ENCODE measurements at places on chromosomes 1 and 21.

GRCh38 chr1:25695771-25696311, 79.2 kb downstream of the MAN1C1 start:
- no peak for DNase-seq

DNA sequence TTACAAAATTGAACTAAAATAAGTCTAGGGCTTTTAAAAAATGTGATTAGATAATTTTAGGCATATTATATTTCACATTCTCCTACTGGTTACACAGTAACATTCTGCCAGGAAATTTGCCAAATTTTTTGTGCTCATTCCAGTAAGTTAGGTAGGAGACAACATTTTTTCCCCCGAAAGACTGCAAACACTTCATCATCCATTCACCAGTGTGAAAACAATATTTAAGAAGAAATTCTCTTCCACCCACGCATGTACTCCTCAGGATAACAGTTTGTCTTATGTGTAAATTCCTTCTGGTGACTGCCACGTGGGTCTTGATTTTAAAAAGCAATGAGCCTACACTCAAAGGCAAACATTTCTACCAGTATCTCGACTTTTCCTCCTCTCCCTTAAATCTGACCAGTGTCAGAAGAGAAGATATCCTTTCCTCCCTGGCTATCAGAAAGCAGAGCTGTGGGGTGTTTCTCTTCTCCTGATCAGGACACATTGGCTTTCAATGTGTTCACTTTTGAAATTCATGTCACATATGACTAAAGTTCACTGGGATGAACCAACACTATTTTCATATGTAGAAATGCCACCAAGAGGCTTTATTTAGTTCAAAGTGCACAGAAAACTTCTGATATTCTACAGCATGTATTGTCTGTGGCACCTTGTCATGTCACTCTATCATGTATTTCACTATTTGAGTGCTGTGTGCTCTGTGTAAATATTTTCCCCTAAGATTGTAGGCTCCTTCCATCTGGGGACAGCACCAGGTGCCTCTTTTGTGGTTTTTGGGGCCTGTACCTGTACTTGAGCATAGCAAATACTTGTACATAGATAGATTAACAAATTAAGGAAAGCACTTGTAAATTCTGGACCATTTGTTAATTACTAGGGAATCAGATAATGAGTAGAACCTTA, 38.6 kb downstream of the LHX9 start:
- DNase-seq, result no peak

GRCh38 chr1:182015360-182015759, 46.2 kb downstream of the ZNF648 start:
- no peak for DNase-seq

DNA sequence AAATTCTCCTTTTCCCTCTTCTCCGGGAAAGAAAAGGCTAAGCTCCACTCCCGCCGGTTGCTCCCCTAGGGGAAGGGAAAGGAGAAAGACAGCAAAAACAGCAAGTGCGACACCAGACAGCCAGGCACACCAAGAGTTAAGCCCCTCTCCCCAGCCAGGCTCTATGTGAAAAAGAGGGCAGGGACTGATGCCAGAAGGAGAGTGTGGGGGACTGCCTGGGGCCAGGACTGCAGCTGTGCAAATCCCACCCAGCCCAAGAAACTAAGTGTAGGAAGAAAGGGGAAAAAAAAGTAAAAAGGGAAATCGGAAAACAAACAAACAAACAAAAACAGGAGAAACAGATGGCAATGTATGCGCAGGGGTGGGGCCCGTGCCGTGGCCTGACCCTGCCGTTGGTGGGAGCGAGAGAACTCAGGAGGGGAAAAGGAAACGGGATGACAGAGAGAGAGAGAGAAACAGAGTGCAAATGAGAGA, 27.7 kb upstream of the FMO1 start:
- no peak for DNase-seq

GRCh38 chr1:51019811-51020210, 49.8 kb downstream of the CDKN2C start:
- no peak for DNase-seq

DNA sequence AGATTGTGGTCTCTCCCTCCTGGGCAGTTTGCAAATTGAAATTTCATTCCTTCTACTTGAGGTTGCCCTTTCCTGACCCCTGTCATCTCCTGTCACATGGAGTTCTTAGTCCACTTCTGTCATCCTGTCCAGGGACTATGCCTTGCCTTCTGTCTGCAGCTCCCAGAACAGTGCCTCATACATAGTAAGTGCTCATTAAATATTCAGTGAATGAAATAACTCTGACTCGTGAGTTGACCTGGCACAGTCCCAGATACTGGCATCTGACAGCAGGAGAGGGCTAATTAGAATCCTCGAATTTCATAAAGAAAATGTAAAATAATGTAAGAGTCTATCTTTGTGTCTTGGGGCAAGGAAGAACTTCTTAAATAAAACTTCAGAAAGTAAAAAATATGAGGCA, 50.8 kb downstream of the CNIH3 start:
- DNase-seq, result no peak

DNA sequence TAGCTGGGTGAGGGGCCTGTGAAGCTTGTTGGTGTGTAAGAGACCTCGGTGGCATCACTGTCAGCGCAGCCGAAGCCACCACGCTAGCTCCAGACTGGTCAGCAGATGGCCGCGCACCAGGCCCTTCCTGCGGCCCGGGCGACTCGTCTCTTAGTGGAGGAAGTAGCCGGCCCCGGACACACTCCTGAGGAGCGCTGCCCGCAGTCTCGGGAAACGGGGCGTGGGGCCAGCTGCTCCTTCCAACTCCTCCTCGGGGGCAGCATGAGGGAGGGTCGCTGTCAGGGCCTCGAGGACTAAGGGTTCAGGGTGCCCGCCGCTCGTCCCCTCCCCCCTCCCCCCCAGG, 20.4 kb downstream of the H3-3A start:
- DNase-seq, result no peak

- no peak for DNase-seq
Observed at GRCh38 chr1:21295002-21295401, 4.7 kb upstream of the ECE1 start.
